ENCODE measurements at places on chromosomes 11 and 22. TPM values are rescaled to one million over a fixed set of nuclear protein-coding genes. Genes with fewer than 3 reads are reported as not detected.
A peak's percentile ranks its signal among the peaks of the same experiment; 100 is the strongest.

The PLA2G6 gene
- 63.7 TPM for total RNA-seq

The ST14 gene
- total RNA-seq: not detected

The DCHS1 gene
- total RNA-seq: 0.80 TPM

The FGF3 gene
- total RNA-seq: not detected

The FXYD2 gene
- total RNA-seq: not detected

The TP53AIP1 gene
- not detected for total RNA-seq

The CDC42BPG gene
- 0.69 TPM for total RNA-seq

The PTPRCAP gene
- total RNA-seq: 93.5 TPM

GRCh38 chr11:113849713-113850112, 25.7 kb downstream of the USP28 start:
- no peaks in the 10 kb centered on the region for H3K4me1 ChIP-seq
- no peak overlapping the region for H3K4me3 ChIP-seq
- H3K36me3 ChIP-seq: peaks cover 25% of the 10 kb centered on the region
- no peak for DNase-seq
- H3K27me3 ChIP-seq: no peaks in the 10 kb centered on the region
- no peak overlapping the region for H3K27ac ChIP-seq

GRCh38 chr11:93717501-93717900, 23.8 kb downstream of the TAF1D start:
- H3K36me3 ChIP-seq: peaks cover 64% of the 10 kb centered on the region
- H3K4me3 ChIP-seq: no peak overlapping the region

DNA sequence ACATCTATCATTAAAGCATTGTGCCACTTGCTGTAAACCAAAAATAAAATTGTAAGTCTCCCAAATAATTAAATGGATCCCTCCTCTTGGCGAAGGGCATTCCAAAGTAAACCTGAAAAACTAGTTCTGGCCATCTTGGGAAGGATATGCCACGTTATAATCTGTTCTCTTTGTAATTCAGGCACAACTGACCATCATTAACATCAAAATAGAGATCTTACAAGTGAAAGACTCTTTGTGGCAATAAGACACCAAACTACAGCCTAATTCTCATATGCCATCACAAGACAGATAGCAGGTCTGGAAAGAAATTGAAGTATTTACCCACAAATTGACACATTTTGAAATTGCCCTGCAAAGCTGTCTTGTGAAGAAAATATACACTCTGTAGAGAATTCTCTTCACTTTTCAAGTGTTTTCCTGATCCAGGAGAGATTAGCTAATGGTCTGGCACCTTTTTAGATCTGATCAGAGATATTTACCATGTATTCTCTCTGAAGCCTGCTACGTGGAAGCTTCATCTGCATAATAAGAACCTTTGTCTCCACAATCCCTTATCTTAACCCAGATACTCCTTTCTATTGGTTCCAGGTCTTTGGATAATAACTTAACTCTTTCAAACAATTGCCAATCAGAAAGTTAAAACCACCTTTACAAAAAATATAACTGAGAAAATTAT, 630.4 kb upstream of the CCDC179 start:
- H3K4me1 ChIP-seq: no peaks in the 10 kb centered on the region
- no peaks in the 10 kb centered on the region for H3K27me3 ChIP-seq
- H3K36me3 ChIP-seq: no peaks in the 10 kb centered on the region

DNA sequence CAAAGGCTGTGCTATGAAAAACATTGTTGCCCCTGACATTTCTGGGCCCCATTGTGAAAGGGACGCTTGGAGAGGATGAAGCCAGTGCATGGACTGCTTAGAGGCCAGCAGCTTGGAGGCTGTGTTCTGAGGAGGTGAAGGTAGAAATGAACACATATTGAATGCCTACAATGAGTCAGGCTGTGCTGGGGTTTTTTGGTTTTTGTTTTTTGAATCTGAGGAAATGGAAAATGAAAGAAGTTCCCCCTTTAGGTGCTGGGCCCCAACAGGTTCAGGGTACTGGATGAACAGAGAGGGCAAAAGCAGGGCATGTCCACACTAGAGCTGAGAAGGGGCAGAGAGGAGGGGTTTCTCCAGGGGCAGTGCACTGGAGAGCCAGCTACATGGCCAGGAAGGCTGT, 166.1 kb upstream of the API5 start:
- no peaks in the 10 kb centered on the region for H3K4me1 ChIP-seq
- no peaks in the 10 kb centered on the region for H3K36me3 ChIP-seq
- H3K27ac ChIP-seq: no peak overlapping the region
- no peaks in the 10 kb centered on the region for H3K27me3 ChIP-seq
- no peak overlapping the region for H3K4me3 ChIP-seq
- DNase-seq: no peak

DNA sequence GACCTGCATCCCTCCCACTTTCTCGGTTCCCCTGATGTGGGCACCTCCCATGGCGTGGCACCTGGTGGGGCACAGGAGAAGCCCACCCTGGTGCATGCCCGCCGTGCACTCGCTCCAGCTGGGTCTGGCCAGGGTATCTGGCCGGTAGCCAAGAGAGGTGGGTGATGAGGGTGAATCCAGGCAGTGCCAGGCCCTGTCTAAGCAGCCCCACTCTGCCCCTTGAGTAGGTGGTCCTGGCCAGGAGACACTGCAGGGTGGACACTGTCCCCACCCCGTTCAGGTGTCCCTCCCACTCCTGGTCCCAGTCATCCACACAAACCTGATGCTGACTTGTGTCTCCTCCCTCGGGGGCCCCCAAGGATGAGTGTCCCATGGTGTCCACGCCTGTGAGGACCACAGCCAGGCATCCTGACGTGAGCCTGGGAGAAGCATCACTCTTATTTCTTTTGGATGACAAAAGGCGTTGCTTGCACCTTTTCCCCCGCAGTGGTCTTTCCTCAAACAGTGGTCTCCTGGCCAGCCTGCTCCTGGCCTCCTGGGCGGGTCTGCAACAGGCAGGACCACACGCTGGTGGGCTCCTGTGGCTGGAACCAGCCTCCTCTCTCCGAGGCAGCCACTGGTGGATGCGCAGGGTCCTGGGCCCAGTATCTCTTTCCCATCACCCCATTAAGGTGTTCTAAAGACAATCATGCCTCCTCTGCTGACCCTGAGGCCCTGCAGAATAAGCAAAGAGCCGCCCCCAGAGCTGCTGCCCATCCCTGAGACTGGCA, 922.3 kb downstream of the BRD1 start:
- no peak overlapping the region for H3K27ac ChIP-seq
- peaks cover 1% of the 10 kb centered on the region for H3K4me1 ChIP-seq
- H3K4me3 ChIP-seq: no peak overlapping the region

- DNase-seq: no peak
- H3K27ac ChIP-seq: no peak overlapping the region
- H3K4me1 ChIP-seq: peaks cover 1% of the 10 kb centered on the region
- H3K36me3 ChIP-seq: no peaks in the 10 kb centered on the region
Observed at GRCh38 chr11:86129740-86130540, 61.1 kb upstream of the PICALM start.

- peaks cover 11% of the 10 kb centered on the region for H3K27me3 ChIP-seq
- DNase-seq: no peak
- H3K4me3 ChIP-seq: no peak overlapping the region
- H3K4me1 ChIP-seq: no peaks in the 10 kb centered on the region
- H3K27ac ChIP-seq: no peak overlapping the region
Observed at GRCh38 chr11:124085583-124085982, 29.7 kb upstream of the VWA5A start.

DNA sequence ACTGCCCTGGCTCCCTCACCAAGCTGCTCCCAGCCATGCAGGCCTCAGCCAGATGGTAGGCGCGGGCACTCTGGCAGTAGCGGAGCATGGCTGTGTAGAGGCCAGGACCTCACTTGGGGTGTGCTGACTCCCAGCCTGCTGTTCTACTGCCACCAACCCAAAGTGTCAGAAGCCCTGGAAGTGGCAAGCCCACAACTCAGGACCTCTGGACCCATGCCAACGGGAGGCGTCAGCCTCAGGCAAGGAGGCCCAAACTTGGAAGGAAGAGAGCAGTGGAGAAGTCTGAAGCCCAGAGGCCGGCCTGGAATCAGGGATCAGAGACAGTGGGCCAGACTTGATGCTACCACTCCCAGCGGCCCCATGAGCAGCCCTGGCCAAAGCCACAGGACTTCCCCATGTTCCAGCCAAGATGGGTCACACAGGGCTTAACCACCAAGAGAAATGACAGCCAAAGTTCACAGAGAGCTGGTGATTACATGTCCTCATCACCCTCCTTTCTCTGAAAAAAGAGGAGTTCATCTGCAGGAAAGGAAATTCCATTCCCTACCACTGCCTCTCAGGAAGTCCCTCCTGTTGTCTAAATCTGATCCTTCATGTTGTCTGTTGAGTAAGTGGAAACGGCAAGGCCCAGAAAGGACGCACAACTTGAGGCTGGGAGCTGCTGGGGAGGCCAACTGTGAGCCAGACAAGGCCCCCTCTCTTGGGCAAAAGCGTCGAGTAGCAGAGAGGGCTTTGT, 4.4 kb downstream of the ARRB1 start:
- H3K4me3 ChIP-seq: no peak overlapping the region
- H3K36me3 ChIP-seq: no peaks in the 10 kb centered on the region

DNA sequence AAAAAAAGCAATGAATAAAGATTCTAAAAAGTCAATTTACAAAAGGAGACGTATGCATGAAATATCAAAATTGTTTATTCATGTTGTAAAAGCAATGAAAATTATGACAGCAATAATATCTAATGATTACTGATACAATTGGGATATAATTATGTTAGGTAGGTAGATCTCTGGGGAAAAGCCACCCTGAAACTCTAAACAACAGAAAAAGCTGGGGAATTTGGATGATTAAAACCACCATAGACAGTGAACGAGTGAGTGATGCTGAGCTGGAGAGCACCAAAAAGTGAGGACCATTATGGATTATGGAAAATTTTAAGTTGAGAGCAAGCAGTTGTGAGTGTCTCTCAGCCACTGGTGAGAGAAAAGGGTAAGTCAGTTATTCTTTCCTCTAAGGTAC, at the start of gene OR10G8:
TSS of gene OR10G8 (plus strand) at position 301 of the 400 bp plus-strand sequence. CDS start 2,825 bp downstream, outside the sequence.
- H3K4me1 ChIP-seq: no peaks in the 10 kb centered on the region
- H3K27me3 ChIP-seq: no peaks in the 10 kb centered on the region
- no peak within 1 kb of the TSS for H3K27ac ChIP-seq
- no peak within 1 kb of the TSS for H3K4me3 ChIP-seq
- H3K36me3 ChIP-seq: no peaks in the 10 kb centered on the region
- DNase-seq: no peak

DNA sequence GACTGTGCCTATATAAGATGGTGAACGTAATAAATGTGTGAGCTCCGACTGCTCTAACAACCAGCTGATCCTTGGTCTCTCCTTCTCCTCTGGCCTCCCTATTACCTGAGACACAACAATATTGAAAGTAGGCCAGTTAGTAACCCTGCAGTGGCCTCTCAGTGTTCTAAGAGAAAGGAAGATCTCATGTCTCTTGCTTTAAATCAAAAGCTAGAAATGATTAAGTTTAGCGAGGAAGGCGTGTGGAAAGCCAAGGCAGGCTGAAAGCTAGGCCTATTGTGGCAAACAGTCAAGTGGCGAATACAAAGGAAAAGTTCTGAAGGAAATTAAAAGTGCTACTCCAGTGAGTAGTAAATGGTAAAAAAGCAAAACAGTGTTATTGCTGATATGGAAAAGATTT, 39.5 kb downstream of the HIPK3 start:
- H3K27me3 ChIP-seq: no peaks in the 10 kb centered on the region
- peak overlapping the region; percentile 43 for H3K27ac ChIP-seq
- H3K4me3 ChIP-seq: no peak overlapping the region
- H3K4me1 ChIP-seq: peaks cover 43% of the 10 kb centered on the region
- DNase-seq: peak; percentile 23

DNA sequence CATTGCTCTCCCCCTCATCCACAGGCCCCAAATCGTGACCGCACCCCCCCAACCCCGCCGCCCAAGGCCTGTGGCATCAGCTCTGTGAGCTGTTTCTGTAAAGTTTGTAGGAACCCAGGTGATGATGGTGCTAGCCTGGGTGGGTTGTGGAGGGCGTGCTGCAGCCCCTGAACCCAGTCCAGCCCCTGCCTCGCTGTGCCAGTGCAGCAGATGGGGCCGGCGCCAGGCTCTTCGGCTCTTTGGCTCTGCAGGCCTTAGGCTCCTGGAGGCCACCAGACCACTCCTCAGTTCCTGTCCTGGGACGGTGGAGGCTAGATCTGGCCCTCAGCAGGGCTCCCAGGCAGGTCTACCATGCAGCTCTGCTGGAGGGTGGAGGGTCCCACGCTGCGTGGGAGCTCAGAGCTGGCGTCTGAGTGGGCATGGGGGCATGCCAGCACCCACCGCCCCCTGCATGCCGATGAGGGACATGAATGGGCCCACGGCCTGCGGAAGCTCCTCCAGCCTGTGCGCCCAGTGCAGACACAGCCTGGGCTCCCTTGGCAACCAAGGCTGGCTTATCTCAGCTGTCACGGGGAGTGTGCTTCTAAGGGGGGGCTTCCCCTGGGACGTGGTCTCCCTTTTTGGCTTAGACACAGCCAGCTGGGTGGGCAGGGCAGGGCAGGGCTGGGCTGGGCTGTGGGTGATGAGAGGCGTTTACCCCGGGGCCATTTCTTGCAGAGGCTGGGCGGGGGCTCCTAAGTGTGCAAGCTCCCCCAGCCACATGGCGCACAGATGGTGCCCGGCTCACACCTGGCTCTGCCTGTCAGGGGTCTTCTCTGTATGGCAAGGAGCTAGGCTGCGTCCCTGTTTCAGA, 1187.6 kb downstream of the BRD1 start:
- no peaks in the 10 kb centered on the region for H3K36me3 ChIP-seq
- no peak for DNase-seq
- H3K4me3 ChIP-seq: no peak overlapping the region

- no peaks in the 10 kb centered on the region for H3K36me3 ChIP-seq
- DNase-seq: no peak
- peaks cover 14% of the 10 kb centered on the region for H3K4me1 ChIP-seq
Observed at GRCh38 chr11:45997599-45997998, 75.1 kb downstream of the LARGE2 start.

- no peak overlapping the region for H3K4me3 ChIP-seq
- H3K27me3 ChIP-seq: no peaks in the 10 kb centered on the region
- H3K4me1 ChIP-seq: peaks cover 14% of the 10 kb centered on the region
- peaks cover 19% of the 10 kb centered on the region for H3K36me3 ChIP-seq
- no peak overlapping the region for H3K27ac ChIP-seq
- no peak for DNase-seq
Observed at GRCh38 chr22:46240506-46240905, 9.6 kb downstream of the CDPF1 start.

GRCh38 chr11:74397501-74398243, 561 bp downstream of the PGM2L1 start:
- peak; percentile 44 for DNase-seq
- H3K4me3 ChIP-seq: peak overlapping the region; percentile 81
- peaks cover 41% of the 10 kb centered on the region for H3K4me1 ChIP-seq
- no peaks in the 10 kb centered on the region for H3K27me3 ChIP-seq
- H3K36me3 ChIP-seq: no peaks in the 10 kb centered on the region

DNA sequence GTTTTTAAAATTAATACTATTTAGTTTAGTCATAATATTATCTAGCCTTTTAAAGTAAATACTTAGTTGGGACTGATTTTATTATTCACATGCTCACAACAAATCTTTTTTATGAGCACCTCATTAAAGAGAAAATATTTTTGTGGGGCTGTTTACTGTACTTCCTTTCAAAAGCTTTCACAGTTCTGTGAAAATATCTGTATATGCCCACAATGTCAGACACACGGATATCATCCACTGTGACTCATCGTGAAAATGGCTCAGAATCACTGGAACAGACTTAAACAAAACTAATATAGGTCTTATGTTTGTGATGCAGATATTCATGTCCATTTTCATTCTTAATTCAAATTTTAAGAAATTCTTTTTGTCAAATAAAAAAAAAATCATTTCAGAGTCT, 305.2 kb downstream of the RAB38 start:
- no peak for DNase-seq
- H3K4me1 ChIP-seq: no peaks in the 10 kb centered on the region
- H3K36me3 ChIP-seq: no peaks in the 10 kb centered on the region
- no peaks in the 10 kb centered on the region for H3K27me3 ChIP-seq
- no peak overlapping the region for H3K27ac ChIP-seq
- H3K4me3 ChIP-seq: no peak overlapping the region
